ENCODE measurements at places on chromosomes 6 and 20.

- DNase-seq = no peak
Measured at GRCh38 chr6:139588076-139588639, 213.7 kb upstream of the CITED2 start.

DNA sequence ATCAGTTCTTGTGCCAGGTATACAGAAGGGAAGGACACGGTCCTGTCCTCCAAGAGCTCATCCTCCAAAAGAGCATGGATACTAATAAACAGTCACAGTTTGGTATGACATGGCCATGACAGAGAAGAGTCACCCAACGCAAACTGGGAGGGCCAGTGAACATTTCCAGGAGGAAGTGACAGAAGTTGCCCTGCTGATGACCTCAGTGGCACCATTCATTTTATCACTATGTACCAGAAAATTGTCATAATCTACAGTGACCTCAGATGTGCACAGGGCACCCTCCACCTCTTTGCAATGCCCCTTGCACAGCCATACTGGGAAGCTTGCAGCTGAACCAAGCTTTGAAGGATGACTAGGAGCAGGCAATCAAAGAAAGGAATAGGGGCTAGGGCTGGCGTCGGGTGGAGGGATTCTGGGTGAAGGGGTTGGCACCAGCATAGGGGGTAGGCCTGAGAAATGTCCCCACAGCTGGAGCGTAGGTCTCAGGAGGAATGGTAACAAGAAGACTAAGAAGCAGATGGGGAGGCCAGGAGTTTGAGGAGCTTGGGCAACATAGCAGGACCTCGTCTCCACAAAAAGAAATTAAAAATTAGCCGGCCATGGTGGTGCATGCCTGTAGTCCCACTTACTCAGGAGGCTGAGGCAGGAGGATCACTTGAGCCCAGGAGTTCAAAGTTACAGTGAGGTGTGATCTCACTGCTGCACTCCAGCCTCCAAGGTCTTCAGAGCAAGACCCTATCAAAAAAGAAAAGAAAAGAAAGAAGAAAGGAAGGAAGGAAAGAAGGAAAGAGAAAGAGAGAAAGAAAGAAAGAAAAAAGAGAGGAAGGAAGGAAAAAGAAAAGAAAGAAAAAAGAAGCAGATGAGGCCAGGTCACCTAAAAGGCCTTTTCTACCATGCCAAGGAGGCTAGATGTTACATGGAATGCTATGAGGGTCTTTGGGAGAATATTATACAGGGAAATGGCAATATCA, 65.3 kb upstream of the SNX9 start:
- DNase-seq = no peak

DNA sequence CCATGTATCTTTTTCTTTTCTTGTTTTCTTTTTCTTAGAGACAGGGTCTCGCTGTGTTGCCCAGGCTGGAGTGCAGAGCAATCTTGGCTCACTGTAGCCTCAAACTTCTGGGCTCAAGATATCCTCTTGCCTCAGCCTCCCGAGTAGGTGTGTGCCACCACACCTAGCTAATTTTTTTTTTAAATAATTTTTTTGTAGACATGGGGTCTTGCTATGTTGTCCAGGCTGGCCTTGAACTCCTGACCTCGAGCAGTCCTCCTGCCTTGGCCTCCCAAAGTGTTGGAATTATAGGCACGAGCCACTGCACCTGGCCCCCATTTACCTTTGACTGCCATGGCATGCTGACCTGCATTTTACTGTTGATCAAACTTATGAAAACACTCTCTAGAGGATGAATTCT, 198.6 kb downstream of the SOX4 start:
- DNase-seq = no peak

DNA sequence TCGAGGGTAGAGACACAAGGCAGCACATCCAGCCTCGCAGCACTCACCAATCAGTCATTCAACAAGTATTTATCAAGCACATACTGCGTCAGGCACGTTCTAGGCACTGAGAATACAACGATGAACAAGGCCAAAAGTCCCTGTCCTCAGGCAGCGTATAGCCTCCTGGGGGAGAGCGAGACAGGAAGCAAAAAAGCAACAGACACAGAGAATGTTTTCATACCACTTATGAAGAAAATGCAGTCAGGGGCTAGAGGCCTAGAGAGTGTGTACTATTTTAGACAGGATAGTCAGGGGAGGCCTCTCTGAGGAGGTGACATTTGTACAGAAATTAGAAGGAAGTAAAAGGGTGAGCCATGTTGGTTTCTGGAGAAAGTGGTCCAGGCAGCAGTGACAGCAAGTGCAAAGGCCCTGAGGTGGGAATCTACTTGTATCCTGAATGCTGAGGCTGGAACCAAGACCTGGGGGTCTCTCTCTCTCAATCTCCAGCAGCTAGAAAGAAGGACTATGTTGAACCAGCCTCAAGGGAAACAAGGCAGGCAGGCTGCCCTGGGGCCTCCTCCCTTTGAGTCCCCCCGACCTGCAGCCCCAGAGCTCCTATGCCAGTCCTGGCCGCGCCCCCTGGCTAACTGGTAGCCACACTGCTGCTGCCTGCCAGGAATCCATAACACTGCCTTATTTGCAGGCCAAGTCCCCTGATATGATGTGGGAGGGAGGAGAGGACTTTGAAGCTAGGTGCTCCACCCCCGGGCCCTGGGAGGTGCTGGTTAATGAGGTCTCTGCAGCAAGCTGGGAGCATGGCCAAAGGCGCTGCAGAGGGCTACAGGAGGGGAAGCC, 151.2 kb downstream of the GRM4 start:
- DNase-seq = no peak

DNA sequence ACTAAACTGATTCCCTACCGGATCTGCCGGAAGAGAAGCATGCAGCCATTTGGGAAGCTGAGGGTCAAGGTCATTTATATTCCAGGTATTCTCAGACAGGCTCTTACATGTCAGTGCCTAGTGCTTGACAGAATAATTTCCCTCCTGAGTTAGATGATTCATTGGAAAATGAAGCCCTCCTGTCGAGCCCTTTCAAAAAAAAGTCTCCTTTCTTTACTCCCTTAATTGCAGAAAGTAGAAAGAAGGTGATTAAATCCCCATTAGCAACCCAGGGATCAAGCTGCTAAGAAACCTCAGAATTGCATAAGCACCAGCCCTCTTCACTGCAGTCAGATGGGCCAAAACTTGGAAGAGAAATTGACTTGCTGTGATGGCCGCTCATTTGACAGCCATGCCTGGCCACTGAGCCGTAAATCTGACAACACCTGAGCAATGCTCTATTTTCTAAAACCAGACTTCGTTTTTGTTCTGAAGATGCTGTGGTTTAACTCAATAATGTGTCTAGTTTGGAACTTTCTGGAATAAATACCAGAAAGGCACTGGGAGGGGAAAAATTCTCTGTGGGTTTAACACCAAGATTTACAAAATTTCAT, 61.0 kb upstream of the ARMH2 start:
- DNase-seq = no peak

DNA sequence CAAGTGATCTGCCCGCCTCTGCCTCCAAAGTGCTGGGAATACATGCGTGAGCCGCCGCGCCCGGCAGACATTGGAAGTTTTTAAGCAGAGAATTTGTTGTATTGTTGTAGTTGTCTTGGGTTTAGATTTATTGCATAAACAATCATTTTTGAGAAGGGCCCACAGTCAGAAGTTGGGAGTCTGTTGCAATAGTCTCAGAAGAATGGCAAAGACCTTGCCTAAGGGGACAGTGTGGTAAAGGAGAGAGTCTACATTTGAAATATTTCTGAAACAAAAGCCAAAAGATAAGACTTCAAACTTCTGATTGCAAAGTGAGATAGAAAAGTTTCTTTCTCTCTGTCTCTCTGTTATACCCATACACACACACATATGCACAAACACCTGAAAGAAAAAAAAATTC, 22.5 kb downstream of the HFE start:
- no peak for DNase-seq

- DNase-seq = no peak
Measured at GRCh38 chr20:9483131-9483530, 31.3 kb upstream of the LAMP5 start.

DNA sequence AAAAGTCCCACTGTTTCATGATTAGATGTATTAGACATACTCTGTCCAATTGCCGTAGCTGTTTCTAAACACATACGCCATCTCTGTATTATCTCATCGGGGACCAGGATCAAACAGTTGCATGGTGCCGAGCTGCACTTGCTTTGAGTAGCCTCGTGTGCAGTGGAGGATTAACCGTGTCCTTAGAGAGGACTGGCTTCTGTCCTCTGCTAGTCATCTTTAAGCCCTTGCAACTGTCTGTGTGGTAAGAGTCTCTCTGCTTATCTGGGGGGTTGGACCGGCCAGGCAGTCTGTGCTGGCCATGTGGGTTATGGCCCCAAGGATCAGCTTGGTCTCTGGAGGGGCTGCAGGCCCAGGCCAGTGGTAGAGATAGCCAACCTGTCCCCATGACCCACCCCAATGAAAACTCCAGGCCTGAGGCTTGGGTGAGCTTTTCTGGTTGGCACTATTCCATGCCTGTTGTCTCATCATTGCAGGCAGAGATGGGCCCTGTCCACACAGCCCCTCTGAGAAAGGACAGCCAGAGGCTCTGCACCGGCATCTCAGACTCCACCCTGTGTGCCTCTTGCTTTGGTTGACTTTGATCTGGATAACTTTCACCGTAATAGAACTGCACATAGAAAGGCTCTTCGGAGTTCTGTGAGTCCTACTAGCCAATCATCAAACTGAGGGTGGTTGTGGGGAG, 137.3 kb upstream of the SNX9 start:
- DNase-seq = no peak

GRCh38 chr20:22686097-22686496, 101.7 kb upstream of the FOXA2 start:
- peak; percentile 40 for DNase-seq

DNA sequence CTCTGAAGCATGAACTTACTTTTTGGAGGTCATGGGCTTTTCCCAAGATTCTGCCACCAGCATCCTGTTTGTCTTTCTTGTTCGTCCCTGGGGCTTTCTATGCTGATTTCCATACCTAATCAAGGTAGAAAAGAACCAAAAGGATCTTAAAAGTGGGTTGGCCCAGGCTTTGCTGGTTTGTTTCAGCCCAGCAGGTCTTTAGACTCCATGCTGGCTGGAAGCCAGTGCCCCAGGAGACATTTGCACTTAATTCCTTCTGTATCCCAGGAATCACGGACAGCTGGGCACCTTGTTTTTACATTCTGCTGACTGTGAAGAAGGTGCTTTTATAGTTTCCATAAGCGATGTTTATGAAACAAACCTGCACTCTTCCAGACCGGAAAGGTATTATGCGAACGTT, 195.9 kb downstream of the CDH4 start:
- no peak for DNase-seq

GRCh38 chr20:64006902-64007301, 26.0 kb downstream of the PRPF6 start:
- DNase-seq = no peak

GRCh38 chr20:45538209-45538799, 978 bp downstream of the WFDC6 start:
- DNase-seq = no peak

GRCh38 chr6:52547647-52548352, 29.1 kb downstream of the TRAM2 start:
- DNase-seq = no peak

DNA sequence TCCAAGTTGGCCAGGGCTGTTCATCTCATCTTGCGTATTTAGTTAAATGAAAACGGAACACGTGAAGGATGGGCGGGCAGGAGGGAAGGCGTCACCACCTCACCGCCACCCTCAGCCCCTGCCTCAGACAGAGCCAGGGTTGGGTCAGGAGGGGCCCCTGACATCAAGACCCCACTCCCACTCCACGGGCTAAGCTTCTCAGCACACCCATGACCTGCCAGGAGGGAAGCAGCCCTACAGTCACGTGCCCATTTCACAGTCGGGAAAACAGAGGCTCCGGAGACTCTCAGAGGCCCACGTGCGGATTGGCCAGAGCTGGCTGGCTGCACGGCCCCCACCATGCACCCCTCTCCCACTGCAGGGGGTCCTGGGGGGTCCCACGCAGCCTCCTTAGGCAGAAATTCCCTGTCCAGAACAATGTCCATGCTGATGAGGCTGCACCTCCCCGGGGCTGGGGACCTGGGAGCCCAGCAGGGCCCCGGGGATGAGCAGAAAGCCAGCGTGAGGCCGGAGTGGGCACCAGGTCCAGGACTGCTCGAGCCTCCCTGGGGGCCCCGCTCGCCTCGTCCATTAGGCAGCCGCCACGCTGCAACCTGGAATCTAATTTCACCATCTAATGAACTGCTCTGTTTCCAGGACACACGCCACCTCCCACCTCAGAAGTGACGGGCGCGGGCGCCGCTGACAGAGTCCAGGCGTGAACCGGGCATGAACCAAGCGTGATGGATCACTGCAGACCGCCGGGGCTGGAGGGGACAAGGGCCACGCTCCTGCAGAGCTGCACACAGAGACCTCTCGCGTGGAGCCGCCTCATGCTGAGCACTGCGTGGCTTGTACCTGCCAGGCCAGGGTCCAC, 15.8 kb downstream of the KCNQ2 start:
- DNase-seq = peak; percentile 53

- no peak for DNase-seq
Measured at GRCh38 chr20:9514461-9515213, at the start of gene LAMP5. TSS of gene LAMP5 (plus strand) at chr20:9514590. CDS start at chr20:9514853, 263 bp downstream.

DNA sequence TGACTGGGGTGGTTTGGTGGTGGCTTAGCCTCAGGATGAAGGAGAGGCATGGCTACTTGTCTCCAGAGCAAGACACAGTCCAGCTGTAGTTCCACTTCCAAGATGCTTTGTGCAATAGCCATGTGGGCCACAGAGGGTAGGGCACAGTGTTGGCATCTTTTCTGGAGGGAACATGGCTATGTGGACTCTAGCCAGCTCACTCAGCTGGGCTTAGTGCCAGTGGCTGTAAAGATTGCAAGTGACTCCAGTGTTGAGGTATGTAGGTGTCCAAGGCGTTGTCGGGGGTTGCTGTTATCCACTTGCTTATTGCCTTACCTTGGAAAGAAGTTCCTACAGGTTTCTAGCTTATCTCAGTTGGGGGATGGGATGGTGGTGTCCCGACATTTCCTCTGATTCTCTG, 233.4 kb downstream of the CD109 start:
- no peak for DNase-seq

DNA sequence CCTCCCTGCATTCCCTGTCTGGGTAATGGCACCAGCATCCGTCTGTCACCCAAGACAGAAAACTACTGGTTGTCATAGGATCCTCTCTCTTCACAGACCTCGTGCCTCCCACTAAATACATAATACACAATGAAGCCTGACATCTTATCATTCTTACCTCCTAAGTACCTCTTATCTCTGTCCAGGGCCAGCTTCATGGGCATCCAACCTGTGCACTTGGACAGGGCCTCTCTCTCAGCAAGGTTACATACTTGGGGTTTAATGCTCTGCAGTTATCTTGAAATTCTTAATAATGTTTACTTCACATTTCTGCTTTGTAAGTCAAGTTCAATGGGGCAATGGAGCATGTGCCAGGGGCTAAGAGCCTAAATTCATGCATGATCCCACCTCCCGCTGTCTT, 30.8 kb upstream of the KLHL31 start:
- no peak for DNase-seq

DNA sequence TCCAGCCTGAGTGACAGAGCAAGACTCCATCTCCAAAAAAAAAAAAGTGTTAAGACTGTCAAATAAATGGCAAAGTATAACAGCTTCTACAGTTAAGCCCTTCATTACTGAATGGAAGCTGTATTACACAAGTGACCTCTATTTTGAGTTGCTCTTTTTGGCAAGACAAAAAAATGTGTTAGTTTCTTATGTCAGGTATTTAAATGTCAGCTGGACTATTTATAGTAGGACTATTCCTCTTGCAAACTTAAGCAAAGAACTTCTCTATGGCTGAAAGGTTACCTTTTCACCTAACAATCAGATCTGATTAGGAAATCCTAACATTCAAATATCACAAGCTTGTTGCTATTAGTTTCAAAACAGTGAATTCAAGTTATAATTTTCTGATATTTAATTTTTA, 12.4 kb downstream of the UBE2V1 start:
- no peak for DNase-seq
